AML-193 (cell line): ENCODE measurements at places on chromosomes 3 and 15.

DNA sequence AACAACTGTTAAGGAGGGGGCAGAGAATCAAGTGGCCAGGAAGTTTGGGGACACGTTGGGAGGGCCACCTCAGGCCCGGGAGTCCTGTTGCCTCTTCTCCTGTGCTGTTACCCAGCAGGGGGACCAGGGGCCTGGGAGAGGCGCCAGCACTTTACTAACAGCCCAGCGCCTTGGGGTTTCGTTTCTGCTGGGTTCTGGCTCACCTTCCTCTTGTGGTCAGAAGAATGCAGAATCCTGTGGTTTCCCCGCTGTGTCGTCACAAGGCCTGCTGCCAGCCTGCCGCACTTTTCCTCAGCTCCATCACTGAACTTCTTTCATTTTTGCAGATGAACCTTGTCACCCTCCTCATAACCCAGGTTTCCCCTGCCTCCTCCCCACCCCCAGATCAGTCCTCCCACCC is 67.7 kb downstream of the SLC30A4 start:
- peak; percentile 81 for DNase-seq

DNA sequence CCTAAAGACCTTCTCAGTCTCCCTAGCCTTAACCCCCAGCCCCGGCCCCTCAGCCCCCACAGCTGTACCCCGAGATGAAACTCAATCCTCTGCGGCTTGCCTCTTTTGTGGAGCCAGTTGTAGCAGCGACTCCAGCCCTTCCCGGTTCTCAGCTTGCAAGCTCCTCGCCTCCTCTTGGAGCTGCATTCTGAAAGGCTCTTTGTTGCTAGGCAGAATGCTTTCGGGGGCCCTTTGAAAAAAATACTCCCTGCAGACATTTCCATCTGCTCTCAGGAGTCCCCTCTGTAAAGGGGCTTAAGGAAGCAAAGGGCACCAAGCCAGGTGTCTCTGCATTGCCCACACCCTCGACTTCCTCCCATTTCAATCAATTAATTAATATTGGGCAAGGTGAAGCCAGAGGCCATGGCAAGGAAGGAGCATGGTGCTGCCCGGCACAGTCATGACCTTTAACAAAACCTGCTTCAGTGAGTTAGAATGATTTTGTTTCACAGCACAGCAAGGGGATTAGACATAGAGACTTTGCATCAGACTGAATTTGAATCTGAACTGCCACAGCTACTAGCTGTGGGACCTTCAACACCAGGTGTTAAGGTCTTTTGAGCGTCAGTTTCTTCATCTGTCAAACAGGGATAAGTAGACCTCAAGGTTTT is 65.5 kb downstream of the SRGAP3 start:
- no peak for DNase-seq

DNA sequence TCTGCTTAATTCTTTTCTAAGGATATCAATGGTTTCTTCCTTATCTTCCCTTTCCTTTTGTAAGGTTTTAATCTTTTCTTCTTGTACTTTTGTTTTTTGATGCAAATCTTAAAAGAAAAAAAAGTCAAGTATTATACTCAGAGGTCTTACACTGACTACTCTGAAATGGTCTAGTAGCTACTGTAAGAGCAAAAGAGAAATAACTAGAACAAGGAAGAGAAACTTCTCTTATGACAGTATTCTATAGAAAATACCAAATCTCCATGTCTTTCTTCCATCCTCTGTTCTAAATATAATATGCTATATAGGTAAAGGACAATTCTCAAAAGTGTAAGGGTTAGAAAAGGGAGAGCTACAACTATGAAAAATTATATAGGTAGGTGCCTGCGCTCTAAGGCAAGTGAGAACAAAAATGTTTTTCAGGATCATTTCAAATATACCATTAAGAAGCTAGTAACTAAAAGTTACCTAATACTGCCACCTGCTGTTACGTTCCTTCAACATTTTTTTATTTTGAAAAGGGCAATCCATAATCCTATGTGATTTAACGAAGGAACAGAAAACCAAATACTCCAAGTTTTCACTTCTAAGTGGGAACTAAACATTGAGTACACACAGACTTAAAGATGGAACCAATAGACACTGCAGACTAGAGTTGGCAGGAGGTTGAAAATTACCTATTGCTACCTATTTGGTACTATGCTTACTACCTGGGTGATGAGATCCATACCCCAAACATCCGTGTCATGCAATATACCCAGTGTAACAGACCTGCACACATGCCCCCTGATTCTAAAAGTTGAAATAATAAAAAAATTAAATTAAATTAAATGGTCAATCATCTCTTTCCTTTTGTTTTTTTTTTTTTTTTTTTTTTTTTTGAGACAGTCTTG is 36.7 kb downstream of the CIP2A start:
- DNase-seq: peak; percentile 73

DNA sequence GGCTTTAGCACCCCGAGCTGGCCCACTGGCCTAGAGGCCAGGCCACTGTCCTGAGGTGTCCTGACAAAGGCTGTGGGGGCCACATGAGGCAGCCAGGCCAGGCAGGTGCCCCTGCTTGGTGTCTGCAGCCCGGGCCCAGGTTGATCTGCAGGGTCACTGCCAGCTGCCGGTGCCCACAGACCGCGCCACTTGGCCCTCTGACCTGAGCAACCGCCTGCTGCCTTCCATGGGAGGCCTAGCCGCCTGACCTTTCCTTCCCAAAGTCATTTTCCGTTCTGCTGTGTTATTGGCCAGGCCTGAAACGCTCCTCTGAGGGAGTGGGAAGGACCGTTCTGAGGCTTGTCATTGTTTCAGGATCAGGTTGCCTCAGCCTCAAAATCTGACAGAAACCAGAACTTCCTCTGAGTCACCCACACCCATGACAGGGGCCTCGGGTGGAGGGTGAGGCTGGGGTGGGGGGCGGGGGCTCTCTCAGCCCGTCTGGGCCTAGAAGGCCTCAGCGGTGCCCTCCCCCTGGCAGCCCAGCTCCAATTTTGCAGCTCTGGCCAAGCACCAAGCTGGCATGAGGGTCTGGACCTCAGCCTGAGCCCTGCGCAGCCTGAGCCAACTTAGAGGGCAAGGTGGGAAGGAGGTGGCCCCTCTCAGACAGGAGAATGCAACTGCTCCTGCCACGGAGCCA is 140.7 kb upstream of the MEF2A start:
- DNase-seq: peak; percentile 53

DNA sequence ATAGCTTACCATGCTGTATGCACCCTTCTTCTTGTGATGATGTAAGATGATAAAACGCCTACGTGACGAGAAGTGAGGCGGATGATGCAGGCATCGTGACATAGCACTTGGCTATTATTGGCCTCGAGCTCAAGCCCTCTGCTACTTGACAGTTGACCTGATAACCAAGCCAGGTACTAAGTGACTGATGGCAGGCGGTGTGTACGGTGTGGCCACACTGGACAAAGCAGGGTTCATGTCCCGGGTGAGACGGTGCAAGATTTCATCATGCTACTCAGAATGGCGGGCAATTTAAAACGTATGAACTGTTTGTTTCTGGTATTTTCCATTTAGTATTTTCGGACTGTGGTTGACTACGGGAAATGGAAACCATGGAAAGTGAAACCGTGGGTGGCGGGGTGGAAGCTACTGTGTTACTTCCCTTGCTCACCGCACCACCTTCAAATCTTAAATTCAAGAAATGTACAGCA is 57.7 kb downstream of the SLC12A8 start:
- DNase-seq: no peak

DNA sequence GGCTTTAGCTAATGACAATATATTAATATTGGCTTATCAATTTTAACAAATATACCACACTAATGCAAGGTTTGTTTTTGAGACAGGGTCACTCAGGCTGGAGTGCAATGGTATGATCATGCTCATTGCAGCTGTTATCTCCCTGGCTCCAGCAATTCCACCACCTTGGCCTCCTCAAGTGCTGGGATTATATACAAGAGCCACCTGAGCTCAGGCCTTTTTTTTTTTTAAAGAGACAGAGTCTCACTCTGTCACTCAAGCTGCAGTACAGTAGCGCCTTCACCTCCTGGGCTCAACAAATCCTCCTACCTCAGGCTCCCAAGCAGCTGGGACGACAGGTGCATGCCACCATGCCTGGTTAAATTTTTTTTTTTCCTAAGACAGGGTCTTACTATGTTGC is 11.7 kb downstream of the DLG1 start:
- DNase-seq: no peak

GRCh38 chr15:60703207-60703933 is 224.4 kb upstream of the ICE2 start:
- no peak for DNase-seq

DNA sequence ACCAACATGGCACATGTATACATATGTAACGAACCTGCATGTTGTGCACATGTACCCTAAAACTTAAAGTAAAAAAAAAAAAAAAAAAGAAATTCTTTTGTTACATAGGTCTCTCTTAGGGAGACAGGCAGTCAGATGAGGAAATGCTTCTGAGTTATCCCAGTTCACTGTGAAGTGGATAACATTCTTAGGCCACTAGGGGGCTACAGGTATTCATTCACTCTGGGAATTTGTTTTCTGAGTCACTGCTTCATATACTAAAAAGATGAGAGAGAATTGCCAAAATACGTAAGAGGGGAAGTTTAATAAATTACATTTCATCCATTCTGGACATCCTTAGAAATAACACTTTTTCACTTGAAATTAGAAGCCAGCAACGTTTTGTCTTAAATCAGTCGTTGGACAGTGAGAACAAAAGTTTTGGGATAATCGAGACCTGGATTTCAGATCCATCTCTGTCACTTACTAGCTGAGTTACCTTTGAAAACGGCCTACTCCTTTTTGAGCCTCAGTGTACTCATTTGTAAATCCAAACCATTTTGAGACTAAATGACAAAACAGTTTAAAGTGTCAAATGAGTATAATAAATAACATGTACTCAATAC is 738.4 kb upstream of the ALCAM start:
- peak; percentile 80 for DNase-seq

DNA sequence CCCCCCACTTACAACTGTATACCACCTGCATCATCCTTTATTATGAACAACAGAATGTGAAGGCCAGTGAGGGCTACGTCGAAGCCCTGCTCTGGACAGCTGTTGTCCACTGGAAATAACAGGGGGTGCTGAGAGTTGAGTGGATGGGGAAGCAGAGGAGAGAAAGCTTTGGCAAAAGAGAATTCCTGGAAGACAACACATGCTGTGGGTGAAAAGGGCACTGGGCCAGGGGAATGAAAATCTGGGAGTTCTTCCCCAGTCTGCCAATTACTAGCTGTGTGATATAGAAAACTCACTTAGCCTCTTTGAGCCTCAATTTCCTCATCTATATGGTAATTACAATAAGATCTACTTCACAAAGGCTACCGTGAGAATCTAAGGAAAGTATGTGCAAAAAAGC is 40.7 kb downstream of the FSTL1 start:
- DNase-seq: no peak

DNA sequence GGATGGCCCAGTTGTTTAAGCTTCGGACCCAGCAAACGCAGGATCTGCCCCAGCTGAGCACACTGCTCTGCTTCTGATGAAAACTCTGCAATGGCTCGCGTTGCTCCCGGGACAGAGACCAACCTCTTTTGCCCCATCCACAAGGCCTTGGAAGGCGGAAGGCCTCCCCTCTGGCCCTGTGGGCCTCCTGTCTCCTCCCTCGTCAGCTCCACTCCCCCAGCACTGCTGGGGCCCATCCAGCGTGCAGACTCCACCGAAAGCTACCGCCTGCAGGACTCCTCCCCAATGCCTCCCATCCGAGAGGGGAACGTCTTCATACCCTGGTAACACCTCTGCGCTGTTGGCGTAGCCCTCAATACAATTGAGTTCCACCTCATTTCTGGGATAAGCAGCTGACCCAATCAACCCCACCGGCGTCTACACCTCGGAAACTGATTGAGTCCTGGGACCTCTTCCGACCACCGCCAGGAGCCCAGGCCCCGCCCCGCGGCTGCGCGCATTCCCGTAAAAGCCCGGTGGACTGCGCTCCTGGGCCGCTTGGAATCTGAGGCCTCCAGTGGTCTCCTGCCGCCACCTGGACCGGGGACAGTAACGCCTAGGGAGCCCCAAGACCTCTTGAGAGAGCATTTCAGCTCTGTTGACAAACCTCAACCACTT is at the start of gene PRR23E:
Gene PRR23E (plus strand): TSS at position 556 of the 657 bp plus-strand sequence. CDS start 3,555 bp downstream, outside the sequence.
- no peak for DNase-seq

GRCh38 chr3:120171134-120171873 is 77.1 kb upstream of the GSK3B start:
- no peak for DNase-seq

- peak; percentile 87 for DNase-seq
Observed at GRCh38 chr15:91253605-91254004, 153.5 kb downstream of the SV2B start.

- peak; percentile 70 for DNase-seq
Observed at GRCh38 chr3:172461530-172462138, 13.4 kb upstream of the GHSR start.

- no peak for DNase-seq
Observed at GRCh38 chr3:165440380-165440779, 244.2 kb upstream of the SLITRK3 start.

DNA sequence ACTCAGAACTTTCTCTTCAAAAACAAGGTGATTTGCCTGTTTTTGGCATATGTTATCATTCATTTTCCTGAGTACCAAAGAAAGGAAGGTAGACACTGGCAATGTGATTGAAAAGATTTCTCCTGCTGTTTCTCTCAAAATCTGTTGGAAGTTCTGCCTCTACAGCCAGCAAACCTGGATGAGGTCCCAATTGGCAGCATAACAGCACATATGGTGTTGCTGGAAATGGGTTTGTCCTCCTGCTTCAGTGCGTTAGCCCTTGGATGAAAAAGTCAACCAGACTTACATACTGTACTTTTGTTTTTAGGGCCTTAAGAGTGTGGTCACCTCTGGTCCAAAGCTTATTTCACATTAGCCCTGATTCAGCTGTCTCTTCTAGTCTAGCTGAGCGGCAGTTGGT is 237.6 kb upstream of the MME start:
- DNase-seq: no peak

DNA sequence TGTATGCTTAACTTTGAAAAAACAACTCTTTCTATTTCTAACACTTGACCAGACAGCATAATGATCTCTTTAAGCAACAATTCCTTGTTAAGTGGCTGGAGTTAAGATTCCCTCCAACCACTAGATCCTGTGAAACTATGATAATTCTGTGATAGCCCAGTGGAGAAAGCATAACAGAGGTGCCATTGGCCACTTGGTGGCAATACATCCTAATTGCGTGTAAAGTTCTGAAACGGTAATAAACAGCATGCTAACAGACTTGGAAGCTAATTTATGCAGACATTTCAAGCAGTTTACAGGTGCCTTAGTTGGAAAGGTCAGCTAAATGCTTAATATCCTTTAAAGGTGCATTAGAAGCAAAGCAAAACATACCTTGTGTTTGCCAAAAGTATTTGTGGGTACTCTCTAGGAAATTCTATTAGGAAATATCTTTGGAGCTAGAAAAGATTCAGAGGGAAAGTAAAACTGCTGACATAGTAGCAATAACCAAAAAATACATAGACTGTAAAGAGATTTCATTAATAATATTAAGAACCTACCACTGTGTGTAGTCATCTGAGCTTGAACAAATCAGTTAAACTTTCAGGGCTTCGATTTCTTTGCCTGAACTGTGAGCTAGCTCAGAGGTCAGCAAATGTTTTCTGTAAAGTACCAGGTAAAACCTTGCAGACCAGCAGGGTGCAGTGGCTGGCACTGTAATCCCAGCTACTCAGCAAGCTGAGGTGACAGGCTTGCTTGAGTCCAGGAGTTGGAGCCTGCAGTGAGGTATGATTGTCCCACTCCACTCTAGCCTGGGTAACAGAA is 19.0 kb upstream of the CSTA start:
- peak; percentile 77 for DNase-seq
